ENCODE measurements at places on chromosomes 6 and 20.

GRCh38 chr20:62685781-62686555 lies 22.7 kb upstream of the NTSR1 start:
- DNase-seq, result no peak

GRCh38 chr6:80217794-80218193 lies 111.3 kb downstream of the BCKDHB start:
- no peak for DNase-seq

DNA sequence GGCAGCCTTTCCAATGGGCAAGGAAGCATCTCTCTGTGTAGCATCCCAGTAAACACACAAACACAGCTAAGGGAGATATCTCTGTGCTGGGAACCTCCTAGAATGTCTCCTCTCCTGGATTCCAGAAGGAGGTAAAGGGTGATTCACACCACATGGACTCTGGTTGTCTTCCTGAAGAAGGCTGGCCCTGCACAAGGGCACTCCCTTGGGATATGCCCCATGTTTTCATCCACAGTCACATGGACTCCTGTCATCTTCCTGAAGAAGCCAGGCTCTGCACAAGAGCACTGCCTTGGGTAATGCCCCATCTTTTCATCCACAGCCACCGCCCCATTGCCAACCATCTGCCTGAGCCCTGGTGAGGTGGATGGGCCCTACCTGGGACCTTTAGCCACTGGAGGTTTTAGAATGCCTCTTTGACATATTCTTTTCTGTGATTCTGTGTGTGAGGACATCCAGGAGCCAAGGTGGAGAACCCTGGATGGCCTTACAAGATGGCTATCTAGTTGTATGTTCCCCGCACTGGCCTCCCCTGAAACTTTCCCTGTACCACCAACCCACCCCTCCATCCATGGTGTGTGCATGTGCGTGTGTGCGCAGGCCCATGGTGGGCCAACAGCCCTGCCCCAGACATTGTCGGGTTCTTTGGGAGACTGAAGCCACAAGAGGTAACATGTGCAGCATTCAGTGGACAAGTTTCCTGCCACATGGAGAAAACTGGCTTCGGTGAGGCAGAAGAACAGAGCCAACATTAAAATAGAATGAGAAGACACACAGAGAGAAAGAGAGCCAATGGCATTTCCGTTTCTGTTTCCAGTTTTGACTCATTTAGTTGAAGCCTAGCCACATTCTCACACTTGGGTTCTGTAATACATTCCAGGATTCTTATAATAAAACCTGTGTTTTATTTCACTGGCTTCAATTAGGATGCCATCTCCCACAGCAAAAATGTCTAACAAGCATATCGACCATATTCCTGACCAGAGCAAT lies 110.2 kb upstream of the CST7 start:
- no peak for DNase-seq

GRCh38 chr20:62772103-62772611 lies 24.1 kb upstream of the MRGBP start:
- no peak for DNase-seq

- no peak for DNase-seq
Observed at GRCh38 chr6:167932468-167933276, 64.8 kb upstream of the KIF25 start.

- DNase-seq, result no peak
Observed at GRCh38 chr20:14189794-14190402, 147.5 kb downstream of the FLRT3 start.

Measured in central memory CD8-positive, alpha-beta T cell (primary cell).